ENCODE measurements at places on chromosomes 7 and 10.

DNA sequence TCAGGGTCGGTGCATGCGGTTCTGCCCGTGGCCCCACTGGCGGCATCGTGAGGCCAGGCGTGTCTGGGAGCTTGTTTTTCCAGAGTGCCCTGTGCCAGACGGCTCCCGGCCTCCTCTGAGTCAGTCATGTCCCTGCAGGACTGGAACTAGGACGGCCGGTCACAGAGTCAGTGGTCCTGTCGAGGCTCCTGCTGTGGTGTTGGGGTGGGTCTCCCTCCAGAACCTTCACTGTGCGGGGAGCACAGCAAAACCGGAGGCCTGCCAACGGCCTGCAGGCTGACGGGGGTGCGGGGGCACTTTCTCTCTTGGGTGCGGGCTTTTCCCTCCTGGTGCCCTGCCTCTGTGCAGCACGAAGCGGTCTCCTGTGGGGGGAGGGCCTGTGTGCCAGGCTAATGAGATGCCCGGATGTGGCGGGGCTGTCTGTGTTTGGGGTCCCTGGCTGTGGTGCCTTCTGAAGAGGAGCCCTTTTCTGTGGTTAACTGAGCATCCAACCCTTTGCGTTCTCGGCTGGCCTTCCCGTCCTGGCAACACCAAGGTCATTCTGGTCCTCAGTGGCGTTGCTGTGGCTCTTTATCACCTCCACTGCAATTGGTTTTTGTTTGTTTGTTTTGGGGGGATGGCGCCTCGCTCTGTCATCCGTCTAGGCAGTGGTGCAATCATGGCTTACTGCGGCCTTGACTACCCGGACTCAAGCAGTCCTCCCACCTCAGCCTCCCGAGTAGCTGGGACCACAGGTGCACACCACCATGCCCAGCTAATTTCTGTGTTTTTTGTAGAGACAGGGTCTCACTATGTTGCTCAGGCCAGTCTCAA, 8.0 kb downstream of the GET4 start:
- peak; percentile 34 for DNase-seq

- no peak for DNase-seq
These were observed 28.3 kb downstream of the GBX1 start for GRCh38 chr7:151139071-151139790.

DNA sequence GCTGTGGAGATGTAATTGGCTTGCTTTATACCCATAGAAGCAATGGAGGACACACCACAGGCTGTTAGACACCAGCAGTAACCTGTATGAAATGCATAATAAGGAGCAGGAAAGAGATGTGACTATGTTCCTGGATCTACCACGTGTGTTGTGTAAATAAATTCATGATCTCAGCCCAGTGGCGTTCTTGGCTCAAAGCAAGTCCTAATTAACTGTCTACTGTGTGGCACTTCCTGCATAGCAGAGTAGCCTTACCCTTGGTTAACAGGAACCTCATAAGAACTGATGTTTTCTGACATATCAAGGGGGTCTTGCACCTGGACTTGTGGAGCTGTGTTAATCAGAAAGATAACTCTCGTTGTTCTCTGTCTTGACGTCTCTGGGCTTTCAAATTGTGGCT, 25.7 kb upstream of the FAM180A start:
- DNase-seq, result no peak

GRCh38 chr7:41311301-41311700, 391.6 kb downstream of the INHBA start:
- no peak for DNase-seq

- no peak for DNase-seq
These were observed 21.5 kb downstream of the RBM33 start for GRCh38 chr7:155665957-155666287.

- no peak for DNase-seq
These were observed 64.0 kb downstream of the DLG5 start for GRCh38 chr10:77862595-77862994.

DNA sequence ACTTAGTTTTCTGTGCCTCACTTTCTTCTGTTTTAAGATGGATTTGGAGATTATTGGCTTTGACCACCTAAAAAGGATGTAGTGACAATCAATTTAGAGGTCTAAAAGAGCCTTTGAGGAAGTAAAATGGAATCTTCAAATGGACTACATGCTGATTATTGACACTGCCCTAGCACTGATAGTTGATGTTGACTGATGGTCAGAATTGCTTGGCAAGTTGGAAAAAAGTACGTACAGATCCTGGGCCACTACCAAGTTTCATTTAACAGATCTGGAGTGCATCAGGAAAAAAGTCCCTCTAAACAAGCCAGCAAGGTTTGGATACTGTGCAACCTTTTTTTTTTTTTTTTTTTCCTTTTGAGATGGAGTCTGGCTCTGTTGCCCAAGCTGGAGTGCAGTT, 81.1 kb downstream of the TCF7L2 start:
- DNase-seq, result no peak

DNA sequence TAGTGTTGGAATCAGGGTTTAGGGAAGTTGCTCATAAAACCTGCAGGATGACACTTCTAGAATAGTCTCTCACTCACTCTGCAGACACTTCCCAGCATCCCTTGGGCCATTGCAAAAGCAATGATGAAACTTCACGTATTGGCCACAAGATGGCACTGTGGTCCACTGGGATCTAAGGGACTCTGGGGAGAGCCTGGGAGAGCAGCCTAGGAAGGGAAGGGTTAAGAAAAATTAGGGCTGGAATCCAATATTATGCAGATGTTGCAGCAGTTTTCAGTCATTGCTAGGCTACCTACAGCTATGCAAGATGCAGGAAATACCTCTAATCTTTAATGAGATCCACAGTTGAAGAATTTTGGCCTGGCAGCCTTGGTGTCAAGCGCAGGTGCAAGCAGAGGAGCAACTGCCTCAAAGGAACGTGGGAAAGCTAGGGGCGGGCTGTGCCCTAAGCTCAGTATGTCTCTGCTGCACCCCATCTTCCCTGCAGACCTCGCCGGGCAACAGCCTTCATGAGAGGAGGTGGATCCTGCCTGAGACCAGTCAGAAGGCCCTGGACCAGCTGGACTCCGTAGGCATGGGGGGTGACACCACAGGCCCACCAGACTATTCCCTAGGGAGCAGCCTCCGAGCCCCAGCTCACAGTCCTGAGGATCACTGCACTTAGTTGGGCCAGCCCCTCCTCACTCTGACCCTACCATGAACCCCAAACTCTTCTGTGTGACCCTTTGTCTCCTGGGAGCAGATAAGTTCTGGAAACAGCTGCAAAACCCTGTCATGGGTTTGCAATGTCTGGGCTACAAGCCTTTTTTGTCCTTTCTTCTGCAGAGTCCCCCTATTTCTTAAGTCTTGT, 127.9 kb upstream of the PRSS58 start:
- no peak for DNase-seq

DNA sequence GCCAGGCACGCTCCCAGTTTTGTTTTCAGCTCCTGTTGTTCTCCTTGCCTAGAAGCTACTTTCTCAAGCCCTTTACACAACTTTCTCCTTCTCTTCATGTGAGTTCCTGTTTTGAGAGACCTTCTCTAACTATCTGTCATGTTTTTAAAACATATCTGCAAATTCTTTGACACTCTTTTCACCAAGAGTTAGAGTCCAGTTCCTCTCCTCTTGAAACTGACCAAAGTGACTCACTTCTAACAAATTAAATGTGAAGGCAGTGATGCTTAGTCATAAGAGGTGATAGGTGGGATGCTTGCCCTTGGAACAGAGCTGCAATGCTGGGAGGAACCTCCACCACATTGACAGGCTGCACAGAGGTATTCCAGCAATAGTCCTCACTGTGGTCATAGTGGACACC, 25.3 kb downstream of the ZSCAN25 start:
- no peak for DNase-seq

DNA sequence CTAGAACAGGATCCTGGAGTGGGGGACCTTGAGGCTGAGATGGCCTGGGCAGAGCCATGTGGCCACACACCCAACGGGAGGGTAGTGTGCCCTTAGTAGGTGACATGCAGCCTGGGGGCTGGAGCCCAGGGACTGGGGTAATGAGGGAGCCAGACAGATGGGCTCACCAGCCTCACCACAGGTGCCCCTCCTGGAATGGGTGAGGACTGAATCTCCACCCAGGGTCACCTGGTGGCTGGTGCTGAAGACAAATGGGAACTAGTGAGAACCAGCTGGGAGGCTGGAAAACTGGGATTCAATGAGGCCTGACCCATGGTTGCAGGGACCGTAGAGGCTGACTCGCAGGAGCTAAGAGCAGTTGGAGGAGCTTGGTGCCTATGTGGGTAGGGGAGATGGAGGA, 6.1 kb downstream of the ZP3 start:
- DNase-seq, result no peak

Measured in left ventricle myocardium superior (tissue), 1 donor.